ENCODE measurements at places on chromosomes 1 and 21. TPM values are rescaled to one million over a fixed set of nuclear protein-coding genes. Genes with fewer than 3 reads are reported as not detected.

TRIM17 gene
- not detected for total RNA-seq

LCA5L gene
- total RNA-seq, result not detected

ERICH3 gene
- 1.9 TPM for total RNA-seq

MCOLN2 gene
- not detected for total RNA-seq

MSH4 gene
- total RNA-seq, result 0.20 TPM

INPP5B gene
- 19.3 TPM for total RNA-seq

TRIM67 gene
- total RNA-seq, result 3.9 TPM

ARHGAP30 gene
- total RNA-seq, result not detected

SLC25A33 gene
- total RNA-seq, result 4.6 TPM

RHBG gene
- not detected for total RNA-seq

AMY1B gene
- not detected for total RNA-seq

TNFRSF4 gene
- 0.29 TPM for total RNA-seq

TMEM125 gene
- not detected for total RNA-seq

FCRL4 gene
- not detected for total RNA-seq

SSU72 gene
- 123 TPM for total RNA-seq

SPATA46 gene
- not detected for total RNA-seq

NBPF6 gene
- not detected for total RNA-seq

SLC19A1 gene
- total RNA-seq, result 53.3 TPM

AMY2A gene
- total RNA-seq, result not detected

DCDC2B gene
- not detected for total RNA-seq

ZFP69 gene
- 5.0 TPM for total RNA-seq

ACBD3 gene
- 33.7 TPM for total RNA-seq

PLXNA2 gene
- 66.0 TPM for total RNA-seq

LCE1E gene
- total RNA-seq, result not detected

CFHR3 gene
- not detected for total RNA-seq

C1orf167 gene
- total RNA-seq, result not detected

INAVA gene
- 2.4 TPM for total RNA-seq

NECTIN4 gene
- 0.39 TPM for total RNA-seq

FCGR2B gene
- not detected for total RNA-seq

TLR5 gene
- not detected for total RNA-seq

SELENBP1 gene
- 2.9 TPM for total RNA-seq

CCDC185 gene
- total RNA-seq, result not detected

CFHR1 gene
- not detected for total RNA-seq

GBP4 gene
- not detected for total RNA-seq

PTGS2 gene
- total RNA-seq, result not detected

CACHD1 gene
- total RNA-seq, result 9.4 TPM

ESPN gene
- total RNA-seq, result 25.7 TPM

OR2T35 gene
- total RNA-seq, result not detected

CCDC181 gene
- total RNA-seq, result 1.1 TPM

FLG2 gene
- total RNA-seq, result not detected

RNF186 gene
- not detected for total RNA-seq

Measured in glutamatergic neuron (in vitro differentiated cells).